SW 1271 (cell line): ENCODE measurements at places on chromosomes 3 and 15.

- no peak for DNase-seq
Measured at GRCh38 chr3:59580499-59580898, 530.7 kb upstream of the CFAP20DC start.

GRCh38 chr3:179716226-179716625 lies 63.4 kb downstream of the USP13 start:
- no peak for DNase-seq

DNA sequence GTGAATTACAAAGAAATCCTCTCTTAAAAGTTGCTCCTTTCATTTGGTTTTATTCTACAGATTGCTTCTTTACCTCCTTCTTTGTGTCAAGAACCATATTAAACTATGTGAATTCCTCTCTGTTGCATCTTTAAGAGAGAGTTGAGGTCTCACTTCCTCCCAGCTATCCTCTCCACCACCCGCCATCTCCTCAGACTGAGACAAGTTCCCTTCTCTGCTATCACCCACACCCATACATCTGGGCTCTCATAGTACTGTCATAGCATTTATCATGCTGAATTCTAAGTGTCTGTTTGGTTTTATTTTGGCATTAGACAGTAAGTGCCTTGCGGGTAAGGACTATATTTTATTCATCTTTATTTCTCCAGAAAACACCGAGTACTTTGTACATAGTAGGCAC lies 54.2 kb downstream of the B3GALNT1 start:
- DNase-seq: no peak

DNA sequence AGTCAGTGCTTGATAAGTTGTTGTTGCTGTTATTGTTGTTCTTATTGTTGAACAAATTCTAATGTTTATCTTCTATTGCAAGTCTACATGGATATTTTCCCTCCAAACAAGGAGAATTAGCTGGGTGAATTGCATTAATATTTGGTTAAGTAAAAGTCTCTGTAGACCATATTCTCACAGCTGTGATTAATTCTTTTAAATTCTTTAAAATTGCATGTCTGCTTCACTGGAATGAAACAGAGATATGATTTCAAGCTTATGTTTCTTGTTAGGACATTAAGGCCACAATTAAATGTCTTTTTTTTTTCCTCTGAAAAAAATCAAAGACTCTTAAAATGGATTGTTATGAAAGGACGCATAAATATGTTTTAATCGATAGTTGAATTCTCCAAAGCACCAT lies 153.4 kb downstream of the EBLN2 start:
- no peak for DNase-seq

GRCh38 chr3:5464649-5465048 lies 277.1 kb downstream of the EDEM1 start:
- no peak for DNase-seq

- no peak for DNase-seq
Measured at GRCh38 chr15:70251246-70251990, 153.7 kb upstream of the TLE3 start.

DNA sequence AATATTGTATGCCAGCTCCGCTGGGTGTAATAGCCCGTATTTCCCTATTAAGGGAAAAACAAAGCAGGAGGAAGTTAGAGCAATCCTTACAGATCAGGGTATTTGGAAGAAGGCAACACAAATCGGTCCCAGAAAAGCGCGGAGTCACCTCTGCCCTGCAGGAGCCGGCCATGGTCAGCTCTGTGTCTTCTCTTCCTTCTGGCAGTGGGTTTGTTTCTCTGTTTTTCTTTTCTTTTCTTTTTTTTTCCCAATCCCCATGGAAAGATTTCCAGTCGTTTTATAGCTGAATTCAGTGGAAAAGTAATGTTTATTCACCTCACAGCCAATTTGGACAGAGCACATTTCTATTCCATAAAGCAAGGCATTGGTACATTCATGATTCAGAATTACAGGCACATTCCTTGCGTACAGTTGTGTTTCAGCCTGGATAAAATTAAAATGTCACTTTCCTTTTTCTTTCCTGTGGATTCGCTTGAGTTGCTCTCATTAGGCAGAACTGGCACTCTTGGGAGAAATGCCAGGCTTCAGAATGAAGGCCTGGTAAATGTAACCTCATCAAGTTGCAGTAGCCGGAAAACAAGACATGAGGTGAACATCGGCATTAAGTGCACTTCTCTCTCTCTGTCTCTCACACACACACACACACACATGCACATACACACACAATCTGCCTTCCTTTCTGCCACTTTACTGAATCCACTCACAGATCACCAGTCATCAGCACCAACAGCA lies 204.5 kb upstream of the UBE2E1 start:
- DNase-seq: no peak

- DNase-seq: no peak
Measured at GRCh38 chr3:170180079-170180907, 1.2 kb downstream of the PHC3 start.

GRCh38 chr15:61124195-61124594 lies 104.9 kb downstream of the RORA start:
- no peak for DNase-seq

DNA sequence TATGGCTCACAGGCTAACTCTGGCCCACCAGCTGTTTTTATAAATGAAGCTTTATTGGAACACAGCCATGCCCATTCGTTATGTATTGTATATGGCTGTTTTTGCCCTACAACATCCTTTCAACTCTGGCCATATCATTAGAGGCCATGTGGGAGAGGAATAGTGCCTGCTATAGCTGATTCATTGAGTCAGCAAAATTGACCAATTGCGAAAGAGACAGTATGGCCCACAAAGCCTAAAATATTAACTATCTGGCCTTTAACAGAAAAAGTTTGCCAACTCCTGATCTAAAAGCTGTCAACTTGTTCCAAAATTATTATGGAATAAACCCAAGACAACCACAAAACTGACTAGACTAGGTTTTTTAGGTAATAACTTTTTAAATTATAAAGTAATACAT lies 1.4 kb downstream of the NR1I2 start:
- no peak for DNase-seq

DNA sequence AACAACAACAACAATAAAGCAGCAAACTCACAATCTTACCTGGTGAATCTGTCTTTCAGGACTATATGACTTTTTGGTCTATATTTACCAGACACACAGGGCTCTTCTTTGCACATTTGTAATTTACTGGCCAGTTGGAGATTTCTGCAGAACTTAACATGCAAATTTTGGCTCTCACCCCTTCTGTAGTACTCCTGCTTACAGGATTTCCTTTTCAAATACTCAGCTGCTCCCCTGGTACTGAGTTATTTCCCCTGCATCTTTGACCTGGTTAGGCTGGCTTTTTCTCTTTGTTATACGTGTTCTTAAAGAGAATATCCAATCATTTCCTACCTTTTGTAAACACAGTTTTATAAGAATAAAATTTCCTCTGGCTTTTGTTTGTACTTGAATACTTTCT lies 228.0 kb downstream of the MBNL1 start:
- no peak for DNase-seq

DNA sequence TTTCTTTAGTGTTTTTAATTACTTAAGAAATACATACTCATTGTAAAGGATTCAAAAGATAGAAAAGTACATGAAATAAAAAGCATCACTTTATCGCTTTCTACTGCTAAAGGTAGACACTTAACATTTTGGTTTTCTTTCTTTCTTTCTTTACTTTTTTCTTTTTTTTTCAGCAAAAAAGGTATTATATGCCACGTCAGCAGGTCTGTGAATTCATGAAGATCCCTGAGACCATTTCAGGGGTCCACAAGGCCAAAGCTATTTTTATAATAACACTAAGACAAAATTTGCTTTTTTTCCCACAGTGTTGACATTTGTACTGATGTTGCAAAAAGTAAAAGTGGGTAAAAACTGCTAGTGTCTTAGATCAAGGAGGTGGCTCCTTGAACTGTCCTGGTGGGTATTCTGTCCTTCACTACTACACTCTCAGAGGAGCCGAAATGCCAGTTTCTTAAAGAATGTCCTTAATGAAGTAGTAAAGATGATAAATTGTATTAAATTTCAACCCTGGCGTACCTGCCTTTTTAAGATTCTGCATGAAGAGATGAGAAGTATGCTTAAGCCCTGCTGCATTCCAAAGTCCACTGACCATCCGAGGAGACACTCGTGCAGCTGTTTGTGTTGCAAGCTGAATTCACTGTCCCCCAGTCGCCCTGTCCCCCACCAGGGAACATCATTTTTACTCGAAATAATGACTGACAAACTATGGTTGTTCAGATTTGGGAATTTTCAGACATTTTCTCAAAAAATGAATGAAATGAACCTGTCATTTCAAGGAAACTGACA lies 106.7 kb upstream of the PIAS1 start:
- no peak for DNase-seq

DNA sequence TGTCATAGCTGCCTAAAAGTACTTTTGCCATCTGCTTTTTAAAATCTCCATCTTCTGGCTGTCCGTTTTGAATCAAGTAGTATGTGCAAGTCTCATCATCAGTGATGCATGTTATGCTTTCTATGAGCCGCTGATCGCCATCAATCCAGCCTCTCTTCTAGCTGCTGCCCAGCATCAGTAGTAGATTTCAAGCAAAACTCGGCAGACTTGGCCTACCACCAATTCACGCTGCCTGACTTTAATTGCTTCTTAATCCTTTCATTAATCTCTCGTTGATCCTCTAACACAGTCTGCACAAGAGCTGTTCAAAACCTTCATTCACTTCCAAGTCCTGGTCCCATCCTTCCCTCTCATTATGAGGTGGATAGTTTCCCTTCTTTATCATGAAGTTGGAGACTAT lies 104.9 kb downstream of the NSUN3 start:
- DNase-seq: no peak

DNA sequence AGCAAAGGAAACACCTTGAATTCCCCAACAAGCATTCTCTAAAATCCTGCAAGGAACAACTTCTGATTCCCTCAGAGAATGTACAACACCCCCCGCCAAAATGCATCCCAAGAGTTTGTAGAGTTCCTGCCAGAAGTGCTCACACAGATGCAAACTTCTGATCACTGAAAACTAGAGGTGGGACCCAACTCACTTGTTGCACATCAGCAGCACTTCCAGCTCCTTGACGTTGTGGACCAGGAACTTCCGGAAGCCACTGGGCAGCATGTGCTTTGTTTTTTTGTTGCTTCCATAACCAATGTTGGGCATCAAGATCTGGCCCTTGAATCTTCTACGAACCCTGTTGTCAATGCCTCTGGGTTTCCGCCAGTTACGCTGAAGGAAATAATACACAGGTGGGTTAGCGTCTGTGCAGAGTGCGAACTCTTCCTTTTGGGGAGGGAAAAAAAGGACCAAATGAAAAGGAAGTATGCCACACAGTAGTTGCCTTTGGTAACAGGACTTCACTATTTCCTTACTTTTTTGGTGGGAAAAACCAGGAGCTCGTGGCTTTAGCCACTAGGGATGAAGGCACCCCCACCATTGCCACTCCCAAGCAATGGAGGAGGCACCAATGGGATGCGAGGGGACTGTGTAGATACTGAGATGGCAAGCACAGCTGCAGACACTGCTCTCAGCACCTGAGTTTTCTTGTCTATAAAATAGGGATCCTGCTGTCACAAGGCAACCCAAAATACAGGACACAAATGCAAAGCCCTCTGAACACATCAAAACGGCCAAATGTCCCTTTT lies 2.0 kb downstream of the RPL32 start:
- DNase-seq: no peak

GRCh38 chr3:45988362-45988761 lies 7.3 kb downstream of the FYCO1 start:
- no peak for DNase-seq

DNA sequence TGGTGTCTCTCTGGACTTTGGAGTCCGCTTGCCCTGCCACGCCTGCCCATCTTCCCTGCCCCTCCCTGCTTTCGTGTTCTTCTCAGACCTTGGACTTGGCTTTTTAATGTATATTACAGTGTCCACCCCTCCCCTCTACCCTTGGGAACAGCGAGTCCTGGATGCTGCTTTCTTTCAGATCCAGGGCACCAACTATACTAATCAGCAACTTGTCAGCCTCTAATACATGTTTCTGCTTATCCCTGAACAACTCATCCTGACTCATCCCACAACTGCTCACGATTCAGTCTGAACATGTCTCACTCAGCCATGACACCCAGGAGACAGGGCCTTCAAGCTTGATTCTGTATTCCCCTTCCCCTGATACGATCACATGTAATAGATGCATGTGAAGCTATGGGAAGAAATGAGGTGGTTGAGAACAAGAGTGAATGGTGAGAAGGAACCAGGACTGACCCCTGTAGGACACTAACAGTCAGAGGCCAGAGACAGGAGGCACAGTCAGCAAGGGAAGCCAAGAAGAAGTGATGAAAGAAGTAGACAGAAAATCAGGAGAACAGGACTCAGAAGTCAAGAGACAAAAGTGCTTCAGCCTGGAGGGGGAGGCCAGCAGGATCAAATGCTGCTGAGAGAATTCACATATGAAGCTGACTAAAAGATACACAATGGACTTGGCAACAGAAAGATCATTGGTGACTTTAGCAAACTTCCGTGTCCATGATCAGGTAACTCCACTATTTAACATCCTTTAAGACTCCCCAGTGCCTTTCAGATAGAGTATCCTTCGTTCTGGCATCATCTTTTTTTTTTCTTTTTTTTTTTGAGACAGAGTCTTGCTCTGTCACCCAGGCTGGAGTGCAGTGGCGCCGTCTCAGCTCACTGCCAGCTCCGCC lies 35.4 kb downstream of the BCL2L10 start:
- DNase-seq: peak; percentile 23
